ENCODE measurements at places on chromosomes 4 and X.

DNA sequence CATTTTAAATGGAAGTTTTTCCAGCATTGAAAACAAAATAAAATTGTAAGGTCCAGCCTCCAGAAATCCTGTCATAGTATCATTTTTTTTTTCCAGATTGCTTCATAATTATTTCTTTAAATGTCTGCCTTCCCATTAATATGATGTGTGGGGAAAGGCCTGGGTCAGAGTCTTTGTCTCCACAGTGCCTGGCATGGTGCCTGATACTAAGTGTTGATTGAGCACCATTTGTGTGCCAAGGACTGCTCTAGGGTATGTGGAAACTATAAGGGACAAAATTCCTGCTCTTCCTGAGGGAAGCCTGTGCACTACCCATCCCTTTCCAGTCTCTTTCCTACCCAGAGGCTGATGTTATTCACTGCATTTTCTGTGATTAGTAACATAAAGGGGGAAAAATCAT, 53.1 kb upstream of the BEND4 start:
- H3K4me1 ChIP-seq = no peaks in the 10 kb centered on the region
- H3K27me3 ChIP-seq = peaks cover 2% of the 10 kb centered on the region
- no peaks in the 10 kb centered on the region for H3K36me3 ChIP-seq
- H3K27ac ChIP-seq = no peak overlapping the region

DNA sequence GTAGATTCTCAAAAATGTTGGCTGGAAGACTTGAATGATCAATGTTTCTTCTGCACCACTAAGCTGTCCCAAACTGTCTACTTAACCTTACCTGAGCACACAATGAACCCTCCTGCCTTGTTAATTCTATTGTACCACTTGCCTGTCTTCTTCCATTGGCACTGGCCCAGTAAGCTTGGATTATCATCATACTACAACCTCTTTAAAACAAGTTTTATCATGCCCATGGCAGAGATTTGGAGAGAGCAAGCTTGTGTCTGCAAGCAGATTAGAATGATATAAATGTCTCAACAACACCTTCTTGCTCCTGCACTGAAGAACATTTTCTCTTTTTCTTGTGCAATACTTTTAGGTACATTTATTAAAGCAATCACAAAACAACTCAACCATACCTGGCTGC, 74.0 kb upstream of the VMA21 start:
- no peak overlapping the region for H3K4me3 ChIP-seq
- H3K27me3 ChIP-seq = no peaks in the 10 kb centered on the region
- no peak overlapping the region for H3K27ac ChIP-seq
- DNase-seq = no peak

DNA sequence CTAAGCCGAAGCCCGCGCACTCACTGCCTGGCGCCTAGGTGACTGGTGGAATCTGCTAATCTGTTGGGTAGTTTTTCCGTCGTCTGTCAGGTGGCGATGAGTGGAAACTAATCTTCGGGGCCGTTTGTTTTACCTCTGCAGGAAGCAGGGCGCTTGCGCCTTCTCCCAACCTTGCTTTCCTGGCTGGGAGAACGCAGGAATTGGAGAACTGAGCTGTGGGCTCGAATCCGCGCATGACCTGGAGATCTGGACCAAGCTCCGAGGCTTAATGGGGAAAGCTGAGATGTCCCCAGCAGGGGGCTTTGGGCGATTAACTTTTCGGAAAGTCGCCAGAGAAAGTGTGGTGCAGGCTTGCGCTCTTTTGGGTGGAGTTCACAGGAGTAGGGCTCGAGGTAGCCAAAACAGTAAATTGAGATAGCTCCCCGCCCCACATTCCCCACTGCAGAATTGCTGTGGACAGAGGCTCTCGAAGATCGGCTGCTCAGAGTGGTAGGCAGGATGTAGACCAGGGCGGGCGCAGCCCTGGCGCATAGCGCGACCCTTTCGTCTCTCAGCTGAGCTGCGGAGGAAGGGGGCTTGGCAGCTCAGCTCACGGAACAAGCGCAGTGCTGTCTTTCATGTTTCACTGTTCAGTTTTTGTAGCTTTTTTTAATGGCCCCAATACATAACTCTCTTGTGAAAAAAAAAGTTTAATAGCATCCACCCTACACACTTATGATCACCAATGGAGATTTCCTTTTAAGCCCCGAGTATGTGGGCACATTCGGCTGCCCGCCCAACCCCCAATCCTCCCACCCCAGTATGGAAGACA, 2.7 kb upstream of the FGF5 start:
- no peaks in the 10 kb centered on the region for H3K36me3 ChIP-seq
- peaks cover 14% of the 10 kb centered on the region for H3K4me1 ChIP-seq
- peaks cover 63% of the 10 kb centered on the region for H3K27me3 ChIP-seq

DNA sequence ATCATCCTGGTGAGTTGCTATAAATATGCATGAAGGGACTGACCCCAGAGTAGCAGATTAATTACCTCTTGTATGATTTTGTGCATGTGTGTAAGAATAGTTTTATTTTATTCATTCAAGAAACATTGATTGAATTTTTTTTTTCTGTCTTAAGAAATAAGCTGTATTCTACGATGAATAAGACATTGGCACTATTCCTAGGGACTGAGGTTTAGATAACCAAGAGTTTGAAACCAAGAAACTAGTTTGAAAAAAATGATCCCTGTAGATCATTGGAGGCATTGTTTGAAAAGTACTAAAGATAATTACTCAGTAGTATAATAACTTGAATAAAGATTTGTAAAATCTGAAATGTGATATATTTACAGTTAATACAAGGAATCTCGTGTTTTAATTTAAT, 1086.9 kb downstream of the PCDH7 start:
- no peaks in the 10 kb centered on the region for H3K27me3 ChIP-seq
- H3K4me1 ChIP-seq = no peaks in the 10 kb centered on the region
- no peak overlapping the region for H3K27ac ChIP-seq
- DNase-seq = no peak

GRCh38 chrX:130770615-130771014, 132.4 kb downstream of the ENOX2 start:
- H3K27me3 ChIP-seq = no peaks in the 10 kb centered on the region
- H3K27ac ChIP-seq = no peak overlapping the region
- peaks cover 19% of the 10 kb centered on the region for H3K4me1 ChIP-seq
- H3K4me3 ChIP-seq = no peak overlapping the region
- no peaks in the 10 kb centered on the region for H3K36me3 ChIP-seq
- DNase-seq = no peak

- peaks cover 1% of the 10 kb centered on the region for H3K27me3 ChIP-seq
- H3K36me3 ChIP-seq = no peaks in the 10 kb centered on the region
- no peak overlapping the region for H3K4me3 ChIP-seq
- H3K27ac ChIP-seq = no peak overlapping the region
- H3K4me1 ChIP-seq = peaks cover 4% of the 10 kb centered on the region
Observed at GRCh38 chrX:40483502-40483901, 97.3 kb upstream of the ATP6AP2 start.

GRCh38 chr4:1356181-1356998, 9.4 kb downstream of the UVSSA start:
- H3K36me3 ChIP-seq = peaks cover 6% of the 10 kb centered on the region
- H3K4me3 ChIP-seq = no peak overlapping the region
- no peak for DNase-seq
- no peak overlapping the region for H3K27ac ChIP-seq

DNA sequence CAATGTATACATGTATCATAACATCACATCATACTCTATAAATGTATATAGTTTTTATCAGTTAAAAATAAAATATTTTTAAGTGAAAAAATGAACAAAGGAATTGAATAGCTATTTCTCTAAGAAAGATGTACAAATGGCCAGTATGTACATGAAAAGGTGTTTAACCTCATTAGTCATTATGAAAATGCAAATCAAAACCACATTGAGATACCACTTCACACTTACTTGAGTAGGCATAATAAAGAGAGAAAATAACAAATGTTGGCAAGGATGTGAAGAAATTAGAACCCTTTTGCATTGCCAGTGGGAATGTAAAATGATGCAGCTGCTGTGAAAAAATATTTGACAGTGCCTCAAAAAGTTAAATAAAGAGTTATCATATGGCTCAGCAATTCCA, 95.5 kb downstream of the IRS4 start:
- DNase-seq = no peak
- H3K27me3 ChIP-seq = no peaks in the 10 kb centered on the region
- no peak overlapping the region for H3K27ac ChIP-seq
- no peaks in the 10 kb centered on the region for H3K4me1 ChIP-seq
- no peaks in the 10 kb centered on the region for H3K36me3 ChIP-seq

- H3K4me3 ChIP-seq = no peak overlapping the region
- DNase-seq = no peak
- no peak overlapping the region for H3K27ac ChIP-seq
- peaks cover 21% of the 10 kb centered on the region for H3K27me3 ChIP-seq
- no peaks in the 10 kb centered on the region for H3K36me3 ChIP-seq
- H3K4me1 ChIP-seq = no peaks in the 10 kb centered on the region
Observed at GRCh38 chr4:80362578-80363181, 27.1 kb downstream of the CFAP299 start.

Data from activated T-helper 2 cell treated with anti-CD3 and anti-CD28 coated beads, Interferon-gamma antibody, Interleukin-2, Interleukin-4, amounts not matched to agents 10 μg/mL and 5 μg/mL and 100 μg/mL, durations not matched to agents 14 hours and 24 hours and 36 hours (primary cell).